ENCODE measurements at places on chromosomes 16 and 17.

GRCh38 chr16:3645504-3646347 lies 8.8 kb upstream of the DNASE1 start:
- peaks cover 18% of the 10 kb centered on the region for H3K36me3 ChIP-seq
- H3K4me3 ChIP-seq: no peak overlapping the region
- no peak for DNase-seq
- no peaks in the 10 kb centered on the region for H3K27me3 ChIP-seq
- no peaks in the 10 kb centered on the region for H3K4me1 ChIP-seq
- H3K27ac ChIP-seq: no peak overlapping the region

DNA sequence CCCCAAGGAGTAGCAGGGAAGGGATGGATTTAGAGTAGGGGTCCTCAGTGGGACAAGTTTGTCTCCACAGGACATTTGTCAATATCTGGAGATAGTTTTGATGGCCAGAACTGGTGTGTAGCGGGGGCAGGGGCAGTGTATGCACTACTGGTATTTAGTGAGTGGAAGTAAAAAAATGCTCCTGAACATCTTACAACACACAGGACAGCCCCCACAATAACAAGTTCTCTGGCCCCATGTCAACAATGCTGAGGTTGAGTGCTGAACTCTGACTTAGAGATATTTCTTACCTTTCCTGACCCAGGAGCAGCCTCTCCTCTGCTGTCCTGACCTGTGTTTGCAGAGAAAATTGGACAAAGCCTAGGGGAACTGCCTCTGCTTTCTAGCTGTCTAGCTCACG lies 365.8 kb downstream of the HAPSTR1 start:
- H3K4me3 ChIP-seq: no peak overlapping the region
- no peaks in the 10 kb centered on the region for H3K4me1 ChIP-seq
- H3K27ac ChIP-seq: no peak overlapping the region
- H3K27me3 ChIP-seq: no peaks in the 10 kb centered on the region
- no peak for DNase-seq

- no peak overlapping the region for H3K27ac ChIP-seq
- peaks cover 14% of the 10 kb centered on the region for H3K4me1 ChIP-seq
Measured at GRCh38 chr16:66746682-66747081, 4.7 kb downstream of the DYNC1LI2 start.

DNA sequence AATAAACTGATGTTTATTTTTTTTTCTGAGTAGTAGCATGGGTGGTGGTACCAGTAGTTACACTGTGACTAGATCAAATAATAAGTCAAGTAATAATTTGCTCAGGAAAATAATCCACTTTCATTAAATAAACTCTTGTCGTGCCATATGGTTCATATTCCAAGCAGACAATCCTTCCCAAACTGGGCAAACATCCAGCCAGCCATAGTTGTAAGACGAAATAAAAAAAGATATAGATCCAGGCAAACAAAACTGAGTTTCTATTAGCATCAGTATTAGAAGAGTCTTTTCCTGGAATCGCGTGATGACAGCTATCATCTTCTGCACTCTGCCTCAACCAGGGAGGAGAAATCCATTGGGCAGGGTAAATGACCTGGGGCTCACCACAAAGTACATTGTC lies 508.4 kb upstream of the GOT2 start:
- no peaks in the 10 kb centered on the region for H3K36me3 ChIP-seq
- H3K4me1 ChIP-seq: no peaks in the 10 kb centered on the region

- no peaks in the 10 kb centered on the region for H3K36me3 ChIP-seq
- peaks cover 5% of the 10 kb centered on the region for H3K4me1 ChIP-seq
- no peak within 1 kb of the TSS for H3K27ac ChIP-seq
- peaks cover 17% of the 10 kb centered on the region for H3K27me3 ChIP-seq
Measured at GRCh38 chr17:31391496-31391949, at the start of gene RAB11FIP4. Gene RAB11FIP4, plus strand, starts transcription at chr17:31391675. Its CDS starts 178 bp downstream, at chr17:31391853.
